ENCODE measurements at places on chromosomes 16 and 17.

DNA sequence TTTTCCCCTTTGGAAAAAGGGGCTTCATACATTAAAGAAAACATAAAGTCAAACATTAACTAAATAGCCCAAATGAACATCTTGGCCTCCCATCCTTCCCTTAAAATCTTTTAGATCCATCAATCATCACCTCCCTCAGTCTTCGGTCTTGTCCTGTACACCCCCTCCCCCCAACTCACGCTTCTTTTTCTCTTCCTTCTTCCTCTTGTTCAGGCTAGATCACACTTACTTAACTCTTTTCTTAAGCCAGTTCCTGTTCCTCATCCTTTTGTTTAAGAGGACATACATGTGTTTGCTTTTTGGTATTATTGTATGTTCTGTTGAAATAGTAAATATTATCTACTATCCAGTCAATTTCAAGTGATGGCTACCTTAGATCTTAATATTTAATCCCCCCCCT is 5.5 kb downstream of the MFSD6L start:
- DNase-seq: no peak

DNA sequence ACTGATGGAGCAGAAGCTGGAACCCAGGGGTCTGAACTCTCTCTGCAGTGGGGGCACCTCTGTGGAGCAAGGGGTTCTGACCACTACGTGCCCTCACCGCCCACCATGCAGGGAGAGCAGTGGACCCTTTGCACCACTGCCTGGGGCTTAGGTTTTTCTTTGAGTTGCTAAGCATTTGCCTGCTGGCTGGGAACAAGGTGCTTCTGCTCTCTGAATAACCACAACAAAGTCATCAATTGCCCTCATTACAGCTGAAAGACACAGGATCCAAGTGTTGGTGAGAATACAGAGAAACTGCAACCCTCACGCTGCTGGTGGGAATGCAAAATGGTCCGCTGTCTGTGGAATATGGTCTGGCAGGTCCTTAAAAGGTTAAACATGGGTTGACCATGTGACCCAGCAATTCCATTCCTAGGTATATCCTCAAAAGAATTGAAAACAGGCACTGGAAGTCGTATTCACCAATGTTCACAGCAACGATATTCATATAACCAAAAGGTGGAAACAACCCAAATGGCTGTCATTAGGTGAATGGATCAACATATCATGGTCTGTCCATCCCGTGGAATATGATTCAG is 22.8 kb downstream of the NLRC3 start:
- no peak for DNase-seq

- DNase-seq: no peak
These were observed 43.8 kb upstream of the CDH13 start for GRCh38 chr16:82582975-82583374.

GRCh38 chr17:58081646-58082340 is 1.4 kb upstream of the DYNLL2 start:
- DNase-seq: no peak

Measured in DMS 273 treated with DMSO at 0.1 percent for 48 hours (cell line).